ENCODE measurements at places on chromosomes 1 and 21. TPM values are rescaled to one million over a fixed set of nuclear protein-coding genes. Genes with fewer than 3 reads are reported as not detected.

MARCKSL1 gene
- polyA plus RNA-seq = 30.6 TPM

GRCh38 chr1:7902478-7903085, 38.1 kb downstream of the TNFRSF9 start:
- DNase-seq = peak; percentile 70

ALX3 gene
- polyA plus RNA-seq = 0.07 TPM

DNA sequence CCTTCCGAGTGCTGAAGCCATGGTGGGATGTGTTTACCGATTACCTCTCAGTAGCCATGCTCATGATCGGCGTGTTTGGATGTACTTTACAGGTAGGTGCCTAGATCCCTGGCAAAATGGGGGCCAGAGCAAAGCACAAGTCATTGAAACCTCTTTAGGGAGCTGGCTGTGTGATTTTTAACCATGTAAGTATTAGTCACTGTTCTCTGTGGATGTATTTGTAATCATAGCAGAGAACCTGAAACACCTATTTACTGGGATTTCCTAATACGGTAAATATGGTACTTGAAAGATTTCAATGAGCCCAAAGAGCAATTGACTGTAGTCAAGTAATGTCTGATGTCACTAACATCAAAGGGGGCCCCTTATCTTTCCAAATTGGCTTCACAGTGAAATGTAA, 53.6 kb downstream of the LRRC8C start:
- DNase-seq = no peak

ELF3 gene
- 0.11 TPM for polyA plus RNA-seq

Data from right cardiac atrium (tissue), 5 donors.